HT1080 (cell line): ENCODE measurements at places on chromosomes 7 and 10. TPM values are rescaled to one million over a fixed set of nuclear protein-coding genes. Genes with fewer than 3 reads are reported as not detected.

The TMEM213 gene
- total RNA-seq = not detected in 2 replicates

GRCh38 chr10:128369101-128369650, 243.0 kb upstream of the MKI67 start:
- DNase-seq = no peak

GRCh38 chr10:90451283-90451682, 406.6 kb downstream of the HTR7 start:
- DNase-seq = peak; percentile 84

DNA sequence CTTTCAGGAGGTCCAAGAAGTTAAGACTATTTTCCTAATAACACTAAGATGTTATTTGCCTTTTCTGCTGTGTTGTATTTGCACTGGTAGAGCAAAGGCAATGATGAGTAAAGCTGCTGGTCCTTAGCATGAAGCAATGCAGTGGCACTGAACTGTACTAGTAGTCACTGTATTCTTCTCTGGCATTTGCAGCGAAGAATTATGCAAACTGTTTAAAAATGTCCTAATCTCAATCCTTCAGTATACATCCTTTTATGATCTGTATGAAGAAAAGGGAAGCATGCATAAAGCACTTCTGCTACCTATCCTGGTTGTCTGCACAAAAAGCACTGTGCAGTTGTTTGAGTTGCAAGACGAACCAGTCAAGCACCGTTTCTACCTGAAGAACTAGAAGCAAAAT, 20.4 kb downstream of the IGF2BP3 start:
- no peak for DNase-seq

GRCh38 chr10:26550774-26551526, 112.8 kb downstream of the APBB1IP start:
- peak; percentile 36 for DNase-seq

GRCh38 chr10:97898429-97898828, 48.8 kb downstream of the GOLGA7B start:
- DNase-seq = no peak

- DNase-seq = no peak
Observed at GRCh38 chr10:62692085-62692484, 112.4 kb upstream of the ADO start.

DNA sequence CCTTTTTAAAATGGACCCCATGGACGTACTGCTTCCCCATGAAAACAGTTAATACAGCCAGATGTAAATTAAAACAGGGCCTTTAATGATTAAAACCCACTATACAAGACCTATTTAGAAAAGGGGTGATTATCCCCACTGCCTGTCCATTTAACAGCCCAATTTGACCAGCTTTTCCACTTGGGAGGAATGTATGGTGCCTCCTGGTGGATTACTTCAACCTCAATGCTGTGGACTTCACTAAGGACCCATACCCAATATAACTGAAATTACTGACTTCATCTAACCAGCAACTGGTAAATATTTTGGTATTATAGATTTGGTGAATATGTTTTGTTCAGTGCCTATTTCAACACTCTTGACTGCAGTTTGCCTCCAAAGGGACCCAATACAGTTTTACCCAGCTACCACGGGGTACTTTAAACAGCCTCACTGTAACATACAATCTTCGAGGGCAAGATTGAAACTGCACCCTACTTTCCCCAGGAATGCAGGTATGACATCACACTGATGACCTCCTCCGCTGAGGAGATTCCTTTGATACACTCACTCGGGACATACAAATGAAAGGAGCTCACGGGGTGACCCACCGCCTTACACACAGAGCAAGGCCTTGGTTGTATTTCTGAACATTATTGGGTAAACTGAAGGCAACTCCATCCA, 192.8 kb downstream of the DNAJC1 start:
- no peak for DNase-seq
